ENCODE measurements at places on chromosomes 11 and 22.

- no peak for DNase-seq
Observed at GRCh38 chr11:61962213-61963015, 5.0 kb downstream of the FTH1 start.

GRCh38 chr11:76578654-76579055 is 91.9 kb downstream of the LRRC32 start:
- DNase-seq, result no peak

GRCh38 chr11:80868831-80869230 is 1428.0 kb upstream of the TENM4 start:
- no peak for DNase-seq

DNA sequence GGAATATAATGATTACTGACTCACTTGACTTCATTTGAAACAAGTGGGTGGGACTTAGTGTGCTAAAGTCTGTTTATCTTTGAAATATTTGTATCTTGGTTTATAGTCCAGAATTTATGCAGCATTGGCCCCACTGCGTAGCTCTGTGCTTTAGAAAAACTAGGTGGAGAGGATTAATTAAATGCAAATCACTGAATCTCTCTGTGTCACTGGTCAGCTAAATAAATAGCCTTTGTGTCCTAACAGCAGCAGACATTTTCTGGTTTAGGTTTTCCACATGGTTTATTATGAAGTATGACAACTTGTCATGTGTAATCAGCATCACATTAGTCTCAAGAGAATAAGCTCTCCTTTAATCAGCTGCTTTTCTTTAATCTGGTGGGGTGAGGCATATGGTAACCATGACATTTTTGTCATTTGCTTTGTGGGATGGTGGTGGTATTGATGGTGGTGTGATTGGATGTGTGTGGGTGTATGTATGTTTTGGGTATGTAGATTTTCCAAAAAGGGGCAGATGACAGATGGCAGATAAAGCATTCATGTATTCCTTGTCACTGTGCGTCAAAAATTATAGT is 33.9 kb downstream of the BCL2L13 start:
- DNase-seq, result no peak

- no peak for DNase-seq
Observed at GRCh38 chr11:105197071-105197815, 57.7 kb upstream of the CARD18 start.

DNA sequence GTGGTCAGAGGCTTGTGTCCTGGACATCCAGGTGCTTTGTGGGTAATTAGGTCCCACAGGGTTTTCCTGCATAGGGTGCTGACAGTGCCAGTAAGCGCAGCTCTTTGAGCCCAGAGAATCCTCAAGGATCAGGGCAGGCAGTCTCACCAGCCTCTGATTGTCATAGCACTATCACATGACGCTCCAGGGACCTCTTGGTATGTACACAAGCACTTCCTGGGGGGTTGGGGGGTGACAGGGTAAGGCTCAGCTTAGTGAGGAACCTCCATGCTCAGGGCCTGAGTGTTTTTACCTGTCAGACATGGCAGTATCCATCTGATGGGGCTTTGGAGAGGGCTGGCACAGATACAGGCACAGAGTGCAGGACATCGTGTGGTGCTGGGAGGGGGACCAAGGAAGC is 27.9 kb upstream of the SUSD2 start:
- no peak for DNase-seq
